Activated T-cell treated with anti-CD3 and anti-CD28 coated beads, Interleukin-2, amount 50 U/mL, for 72 hours (primary cell): ENCODE measurements at places on chromosomes 5 and 9.

- no peaks in the 10 kb centered on the region for H3K27me3 ChIP-seq
- no peaks in the 10 kb centered on the region for H3K36me3 ChIP-seq
- DNase-seq = no peak
- no peak overlapping the region for H3K27ac ChIP-seq
Observed at GRCh38 chr5:173837654-173838053, 50.5 kb upstream of the CPEB4 start.

- no peak for DNase-seq
- no peaks in the 10 kb centered on the region for H3K27me3 ChIP-seq
- H3K36me3 ChIP-seq = no peaks in the 10 kb centered on the region
- peaks cover 4% of the 10 kb centered on the region for H3K4me1 ChIP-seq
- no peak overlapping the region for H3K27ac ChIP-seq
Observed at GRCh38 chr9:81146684-81147337, 542.5 kb downstream of the TLE1 start.

GRCh38 chr5:11251247-11251646 is 490.2 kb upstream of the DAP start:
- no peaks in the 10 kb centered on the region for H3K4me1 ChIP-seq
- no peak overlapping the region for H3K4me3 ChIP-seq
- H3K27me3 ChIP-seq = no peaks in the 10 kb centered on the region
- H3K36me3 ChIP-seq = no peaks in the 10 kb centered on the region
- H3K27ac ChIP-seq = no peak overlapping the region

DNA sequence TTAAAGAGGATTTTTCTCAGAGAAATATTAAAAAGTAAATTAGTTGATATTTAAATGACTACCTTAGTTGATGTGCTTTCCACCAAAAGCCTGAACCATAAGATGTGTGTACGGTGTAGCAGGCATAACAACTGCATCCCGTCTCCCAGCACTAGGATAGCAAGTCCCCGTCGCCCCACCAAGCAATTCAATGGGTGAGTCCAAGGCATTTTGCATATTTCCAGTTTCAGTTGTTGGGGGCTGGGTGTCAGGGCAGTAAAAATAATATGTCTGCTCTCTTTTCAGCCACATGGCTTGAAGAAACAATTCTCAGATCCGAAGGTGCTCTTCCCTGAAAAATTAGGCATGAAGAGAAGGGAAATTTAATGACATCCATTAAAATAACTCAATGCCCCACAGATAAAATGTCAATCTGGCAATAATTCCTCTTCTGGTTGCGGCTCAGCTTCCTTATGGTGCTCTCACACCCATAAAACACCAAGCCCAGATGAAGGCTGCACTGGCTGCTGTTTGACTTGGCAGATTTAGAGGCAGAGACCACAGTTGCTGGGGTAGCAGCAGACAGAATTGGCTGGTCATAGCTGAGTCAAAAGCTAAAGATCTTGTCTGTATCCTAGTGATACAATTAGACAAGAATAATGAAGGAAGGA is 124.4 kb upstream of the ADCY2 start:
- H3K27me3 ChIP-seq = peaks cover 7% of the 10 kb centered on the region
- DNase-seq = no peak
- no peaks in the 10 kb centered on the region for H3K36me3 ChIP-seq
- H3K4me3 ChIP-seq = no peak overlapping the region
- H3K4me1 ChIP-seq = no peaks in the 10 kb centered on the region

GRCh38 chr5:58849921-58850667 is 267.2 kb downstream of the RAB3C start:
- H3K36me3 ChIP-seq = no peaks in the 10 kb centered on the region
- no peak overlapping the region for H3K4me3 ChIP-seq
- no peaks in the 10 kb centered on the region for H3K4me1 ChIP-seq
- no peak for DNase-seq
- no peak overlapping the region for H3K27ac ChIP-seq

- peak; percentile 56 for DNase-seq
- H3K27ac ChIP-seq = peak overlapping the region; percentile 31
- H3K36me3 ChIP-seq = peaks cover 1% of the 10 kb centered on the region
- H3K4me1 ChIP-seq = peaks cover 56% of the 10 kb centered on the region
Observed at GRCh38 chr5:143222287-143223231, 180.9 kb downstream of the NR3C1 start.
